ENCODE measurements at places on chromosomes 2 and 18.

GRCh38 chr2:221455214-221455613, 116.9 kb downstream of the EPHA4 start:
- no peak for DNase-seq

DNA sequence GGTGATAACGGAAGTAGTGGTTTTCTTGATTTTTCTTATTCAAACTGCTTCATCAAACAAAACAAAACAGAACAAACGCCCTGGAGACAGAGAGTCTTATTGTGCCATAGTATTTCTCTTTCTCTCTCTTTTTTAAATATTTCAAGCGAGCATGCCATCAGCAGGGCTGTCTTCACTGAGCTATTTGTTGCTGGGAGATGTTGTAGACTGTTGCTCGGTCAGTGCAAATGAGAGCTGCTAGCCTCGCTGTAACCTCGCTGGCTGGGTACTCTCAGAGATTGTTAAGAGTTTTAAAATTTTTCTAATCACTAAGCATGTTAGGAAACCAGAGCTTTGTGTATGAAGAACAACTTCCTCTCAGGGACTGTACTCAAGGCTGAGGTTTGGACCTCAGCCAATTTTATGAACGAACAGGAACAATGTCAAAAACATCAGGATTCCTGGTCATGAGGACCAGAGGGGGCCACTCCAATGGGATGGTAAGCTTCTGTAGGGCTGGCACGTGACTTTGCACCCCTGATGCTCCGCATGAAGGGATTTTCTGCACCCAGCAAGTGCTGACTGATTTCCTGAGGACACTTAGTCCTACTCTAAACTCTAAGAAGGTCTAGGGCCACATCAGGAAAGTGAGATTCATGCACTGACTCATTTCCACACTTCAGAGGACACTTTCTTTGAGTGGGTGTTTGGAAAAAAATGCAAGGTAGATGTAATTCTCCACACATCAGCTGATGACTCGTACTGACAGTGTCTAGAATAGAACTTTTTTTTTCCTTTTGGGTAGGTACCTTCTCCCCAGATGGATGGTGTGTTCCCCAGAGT, 59.8 kb upstream of the IL1R1 start:
- no peak for DNase-seq

- DNase-seq: no peak
Observed at GRCh38 chr2:15750822-15751329, 159.2 kb downstream of the DDX1 start.

GRCh38 chr2:51516667-51517066, 484.7 kb upstream of the NRXN1 start:
- DNase-seq: no peak

DNA sequence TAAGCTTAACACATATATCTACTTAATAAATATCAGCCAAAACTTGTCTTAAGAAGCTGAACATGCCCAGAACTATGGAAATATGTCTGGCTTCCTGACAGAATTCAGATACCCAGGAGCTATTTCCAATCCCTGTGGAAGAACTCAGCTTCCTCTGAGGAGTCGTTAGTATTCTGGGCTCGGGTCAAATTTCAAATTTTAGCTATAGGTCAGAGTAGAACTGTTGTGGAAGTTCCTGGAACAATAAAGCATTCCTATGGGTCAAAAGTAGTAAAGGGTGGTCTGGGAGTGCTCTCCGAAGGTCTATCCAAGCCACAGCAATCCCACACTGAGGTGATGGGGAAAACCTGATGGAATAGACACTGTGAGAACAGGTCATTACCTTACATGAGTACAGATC, 342.7 kb upstream of the CHST9 start:
- no peak for DNase-seq

DNA sequence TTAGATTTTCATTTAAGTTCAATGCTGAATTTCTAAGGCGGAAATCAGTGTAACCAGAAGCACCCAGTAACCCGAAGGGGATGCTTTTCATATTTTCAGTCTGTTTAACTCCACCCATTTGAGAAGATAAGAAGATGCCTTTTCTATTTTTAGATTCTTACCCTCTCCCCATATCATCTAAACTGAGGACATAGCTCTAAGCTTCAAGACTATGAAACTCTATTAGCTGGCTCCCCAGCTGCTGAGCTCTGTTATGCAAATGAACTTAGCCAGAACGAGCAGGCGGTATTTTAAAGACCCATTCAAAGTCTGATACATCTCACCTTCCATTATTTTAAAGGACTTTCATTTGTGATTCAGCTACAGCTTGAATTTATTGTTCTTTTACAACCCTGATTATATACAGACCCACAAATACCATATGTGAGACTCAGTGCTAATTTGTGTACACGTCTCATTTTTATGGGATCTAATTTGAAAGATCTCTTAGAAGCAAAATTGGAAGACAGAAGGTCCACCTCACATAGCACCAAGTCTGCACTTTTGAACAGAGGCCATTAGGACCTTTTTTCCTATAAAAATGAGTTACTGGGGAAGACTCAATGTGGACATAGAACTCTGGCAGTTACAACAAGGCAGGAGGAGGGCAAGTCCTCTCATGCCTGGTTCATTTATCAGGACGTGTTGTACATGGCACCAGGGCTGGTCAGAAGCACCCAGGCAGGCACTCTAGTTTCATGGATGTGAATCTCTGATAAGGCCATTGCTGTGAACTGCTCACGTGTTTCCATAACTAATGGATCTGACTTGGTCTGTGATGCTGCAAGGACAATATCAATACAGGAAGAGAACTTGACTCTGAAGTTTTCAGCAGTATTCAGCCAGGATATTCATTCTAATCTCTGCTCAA, 16.3 kb downstream of the CDC42EP3 start:
- no peak for DNase-seq

GRCh38 chr2:20291106-20291564, 59.5 kb downstream of the PUM2 start:
- DNase-seq: no peak

DNA sequence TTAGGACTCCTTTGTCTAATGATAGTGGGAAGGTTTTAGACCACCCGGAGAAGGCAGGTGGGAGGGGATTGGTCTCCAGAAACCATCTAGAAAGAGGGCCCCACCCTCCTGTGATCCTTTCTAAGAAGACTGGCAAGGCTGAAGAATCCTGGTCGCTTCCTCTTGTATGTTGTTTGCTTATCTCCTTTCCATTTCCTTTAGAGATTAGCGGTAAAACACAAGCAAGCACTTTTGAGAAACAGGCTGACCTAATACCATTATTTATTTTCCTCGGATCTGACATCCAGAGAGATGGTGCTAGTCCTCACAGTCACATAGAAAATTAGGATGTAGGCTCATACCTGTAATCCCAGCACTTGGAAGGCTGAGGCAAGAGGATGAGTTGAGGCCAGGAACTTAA, 45.2 kb upstream of the SPRED2 start:
- DNase-seq: no peak

DNA sequence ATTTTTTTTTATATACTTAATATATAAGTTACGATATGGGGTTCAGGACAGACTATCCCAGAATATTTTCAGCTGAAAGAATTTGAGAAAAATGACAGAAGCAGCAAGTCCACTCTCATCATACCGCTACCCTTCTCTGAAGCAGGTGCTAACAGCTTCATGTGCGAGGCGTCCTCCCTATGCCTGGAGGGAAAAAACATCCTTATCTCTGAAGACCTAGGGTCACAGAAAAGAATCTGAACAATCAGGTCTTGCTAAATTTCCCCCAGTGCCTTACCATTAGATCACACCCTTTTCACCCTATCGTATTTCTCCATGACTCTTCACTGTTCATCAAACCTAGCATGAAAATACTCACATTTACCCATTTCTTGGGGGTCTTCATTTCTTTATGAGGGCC, 51.9 kb upstream of the CREB1 start:
- no peak for DNase-seq

- no peak for DNase-seq
Observed at GRCh38 chr2:12720754-12721378, 4.1 kb downstream of the TRIB2 start.

DNA sequence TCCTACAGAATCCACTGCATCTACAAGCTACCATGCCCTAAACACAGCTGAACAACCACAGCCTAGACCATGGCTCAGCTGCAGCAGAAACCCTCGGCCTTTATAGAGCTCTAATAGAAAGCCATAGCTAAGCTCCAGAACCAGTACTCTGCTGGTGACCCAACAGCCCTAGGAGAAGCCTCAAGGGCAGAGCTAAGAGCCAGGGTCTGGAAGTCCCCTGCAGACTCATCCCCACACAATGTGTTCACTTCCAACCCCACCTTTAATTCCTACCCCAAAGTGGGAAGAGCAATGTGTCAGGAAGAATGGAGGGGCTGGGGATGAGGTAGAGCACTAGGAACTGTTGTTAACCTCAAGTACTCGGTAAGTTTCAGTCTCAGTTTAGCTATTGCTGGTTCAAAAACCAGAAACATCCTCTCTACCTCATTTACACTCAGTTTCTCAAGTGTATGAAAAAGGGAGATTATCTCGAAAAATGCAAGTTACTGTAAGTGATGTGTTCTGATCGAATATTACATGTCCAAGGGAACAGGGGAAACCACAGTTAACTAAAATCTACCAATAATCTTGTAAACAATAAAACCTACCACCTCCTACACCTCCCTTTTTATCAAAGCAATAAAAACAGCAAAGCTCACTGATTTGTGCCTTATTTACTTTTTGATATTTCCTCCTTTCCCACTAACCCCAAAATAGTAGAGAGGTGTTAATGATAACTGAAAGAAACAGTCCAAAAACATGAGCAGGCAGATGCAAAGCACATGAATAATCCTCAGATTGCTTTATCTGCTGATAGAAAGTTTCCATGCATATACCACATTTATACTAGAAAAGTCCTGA, 36.2 kb downstream of the THADA start:
- DNase-seq: no peak

DNA sequence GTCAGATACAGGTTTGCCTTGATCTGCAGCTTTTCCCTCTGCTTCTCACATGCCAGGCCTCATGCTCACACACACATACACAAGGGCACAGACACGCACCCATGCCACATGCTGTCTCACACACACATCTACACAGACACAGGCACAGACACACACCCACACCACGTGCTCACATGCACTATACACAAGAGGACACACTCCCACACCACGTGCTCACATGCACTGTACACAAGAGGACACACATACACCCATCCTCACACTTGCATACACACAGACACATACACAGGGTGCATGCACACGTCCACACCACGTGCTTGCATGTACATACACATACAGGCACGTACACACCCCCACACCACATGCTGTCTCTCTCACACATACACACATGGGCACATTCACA, 253.8 kb downstream of the ATAD2B start:
- no peak for DNase-seq

- DNase-seq: no peak
Observed at GRCh38 chr18:79597831-79598632, 81.6 kb upstream of the CTDP1 start.

Data from activated CD8-positive, alpha-beta memory T cell treated with anti-CD3 and anti-CD28 coated beads for 1 hour (primary cell).